ENCODE measurements at places on chromosomes 3 and 15.
A peak's percentile ranks its signal among the peaks of the same experiment; 100 is the strongest.

- no peak for DNase-seq
Observed at GRCh38 chr3:16529264-16529663, 15.8 kb upstream of the RFTN1 start.

- no peak for DNase-seq
Observed at GRCh38 chr3:192079098-192079497, 618.1 kb downstream of the PYDC2 start.

DNA sequence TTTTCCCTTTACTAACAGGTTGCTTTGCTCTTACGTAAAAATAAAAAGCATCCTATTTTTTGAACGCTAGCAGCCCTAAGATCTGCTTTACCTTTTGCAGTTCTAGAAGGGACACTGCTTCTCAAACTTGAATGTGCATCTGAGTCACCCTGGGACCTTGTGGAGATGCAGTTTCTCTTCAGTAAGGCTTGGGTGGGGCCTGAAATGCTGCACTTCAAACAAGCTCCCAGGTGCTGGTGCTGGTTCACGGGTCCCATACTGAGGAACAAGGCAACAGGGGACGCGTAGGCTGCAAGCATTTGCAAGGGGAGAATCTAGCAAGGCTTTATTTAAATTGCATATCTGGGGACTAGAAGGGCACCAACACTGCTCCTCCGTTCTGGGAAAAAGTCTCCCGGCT, 30.0 kb downstream of the MB21D2 start:
- DNase-seq, result no peak

DNA sequence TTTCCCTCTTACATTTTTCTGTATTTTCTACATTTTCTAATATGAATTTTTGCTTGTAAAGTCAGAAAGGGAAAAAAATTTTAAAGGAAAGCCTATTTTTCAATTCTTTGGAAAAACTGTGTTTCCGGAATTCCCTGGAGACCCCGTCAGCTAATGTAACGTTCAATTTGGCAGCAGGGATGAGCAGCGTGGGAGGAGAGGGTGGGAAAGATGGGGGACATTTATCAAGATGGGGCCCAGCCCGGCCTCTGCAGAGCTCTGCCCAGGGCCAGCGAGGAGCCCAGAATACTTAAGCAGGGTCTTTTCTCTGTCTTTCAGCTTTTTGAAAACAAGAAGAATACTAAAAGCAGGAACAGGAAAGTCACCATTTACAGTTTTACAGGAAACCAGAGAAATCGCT, 129.0 kb downstream of the LRRK1 start:
- DNase-seq, result no peak

GRCh38 chr3:103684904-103685303, 1250.1 kb downstream of the ZPLD1 start:
- no peak for DNase-seq

- DNase-seq, result no peak
Observed at GRCh38 chr15:87623832-87624231, 632.7 kb downstream of the NTRK3 start.

DNA sequence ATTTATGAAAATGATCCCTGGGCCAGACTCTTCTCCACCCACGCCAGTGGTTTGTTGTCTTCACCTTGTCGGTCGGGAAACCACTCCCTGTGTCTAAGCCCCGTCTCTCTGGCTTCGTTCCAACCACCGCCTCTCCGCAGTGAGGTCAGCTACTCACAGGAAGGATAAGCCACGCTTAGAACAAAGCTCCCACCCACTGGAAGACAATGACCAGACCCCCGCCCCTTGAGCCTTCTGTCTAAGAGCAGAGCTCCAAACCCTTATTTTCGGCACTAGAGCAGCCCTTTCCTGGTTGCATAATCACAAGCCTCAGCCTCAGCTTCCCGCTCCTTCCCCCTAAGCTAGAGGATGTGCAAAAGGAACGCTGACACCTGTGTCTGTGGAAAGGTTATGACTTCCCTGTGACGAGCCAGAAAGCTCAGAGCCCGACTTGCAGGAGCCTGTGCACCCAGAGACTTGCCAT, 114.9 kb upstream of the MEF2A start:
- no peak for DNase-seq

GRCh38 chr3:39107388-39108199, at the start of the genes GORASP1 and TTC21A:
TSS of gene GORASP1 (minus strand) at chr3:39107627. CDS start at chr3:39107541, 86 bp downstream.
TSS of gene TTC21A (plus strand) at chr3:39107680. CDS start at chr3:39107838, 158 bp downstream.
- DNase-seq, result peak; percentile 51

GRCh38 chr3:157109267-157110141, 50.4 kb downstream of the CCNL1 start:
- no peak for DNase-seq

DNA sequence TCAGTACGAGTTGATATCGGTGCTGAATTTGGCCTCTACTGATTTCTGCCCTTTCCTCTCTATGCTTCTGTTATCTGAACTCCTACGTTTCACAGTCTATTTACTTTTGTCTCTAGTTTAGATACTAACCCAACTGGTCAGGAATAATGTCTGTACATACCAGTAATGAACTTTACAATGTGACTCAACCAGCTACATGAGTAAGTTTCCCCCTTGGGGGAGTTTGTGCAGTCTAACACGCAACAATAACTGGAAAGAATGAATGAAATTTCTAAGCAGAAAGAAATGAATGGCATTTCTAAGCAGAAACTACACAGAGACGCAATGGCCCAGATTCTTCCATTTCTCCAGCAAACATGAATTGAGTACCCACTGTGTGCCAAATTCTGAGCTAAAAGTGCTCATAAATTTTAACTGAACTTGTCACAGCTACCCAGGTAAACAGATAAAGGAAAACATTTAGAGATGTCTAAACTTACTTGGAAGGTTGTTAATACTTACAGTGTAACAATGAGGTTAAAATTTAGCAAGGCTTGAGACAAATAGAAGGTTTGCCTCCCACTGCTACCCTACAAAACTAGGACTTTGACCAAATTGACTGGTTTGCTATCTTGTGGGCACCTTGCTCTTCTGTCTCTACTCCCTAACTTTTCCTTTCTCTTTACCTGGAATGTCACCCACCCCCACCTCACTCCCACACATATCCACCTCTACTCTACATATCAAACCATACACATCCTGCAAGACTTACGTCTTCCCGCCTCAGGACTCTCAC, 11.6 kb downstream of the UPK1B start:
- peak; percentile 43 for DNase-seq
